Stimulated activated CD8-positive, alpha-beta memory T cell treated with anti-CD3 and anti-CD28 coated beads, Interleukin-7, amount 100 ng/mL, for 1 hour (primary cell): ENCODE measurements at places on chromosomes 2 and 18.

GRCh38 chr18:36757081-36757480 is 71.7 kb downstream of the TPGS2 start:
- no peak for DNase-seq

GRCh38 chr18:1438458-1438910 is 533.8 kb downstream of the ADCYAP1 start:
- DNase-seq: no peak

GRCh38 chr18:10261344-10262276 is 192.8 kb upstream of the APCDD1 start:
- no peak for DNase-seq

- no peak for DNase-seq
Observed at GRCh38 chr2:8534386-8534728, 147.5 kb upstream of the ID2 start.

DNA sequence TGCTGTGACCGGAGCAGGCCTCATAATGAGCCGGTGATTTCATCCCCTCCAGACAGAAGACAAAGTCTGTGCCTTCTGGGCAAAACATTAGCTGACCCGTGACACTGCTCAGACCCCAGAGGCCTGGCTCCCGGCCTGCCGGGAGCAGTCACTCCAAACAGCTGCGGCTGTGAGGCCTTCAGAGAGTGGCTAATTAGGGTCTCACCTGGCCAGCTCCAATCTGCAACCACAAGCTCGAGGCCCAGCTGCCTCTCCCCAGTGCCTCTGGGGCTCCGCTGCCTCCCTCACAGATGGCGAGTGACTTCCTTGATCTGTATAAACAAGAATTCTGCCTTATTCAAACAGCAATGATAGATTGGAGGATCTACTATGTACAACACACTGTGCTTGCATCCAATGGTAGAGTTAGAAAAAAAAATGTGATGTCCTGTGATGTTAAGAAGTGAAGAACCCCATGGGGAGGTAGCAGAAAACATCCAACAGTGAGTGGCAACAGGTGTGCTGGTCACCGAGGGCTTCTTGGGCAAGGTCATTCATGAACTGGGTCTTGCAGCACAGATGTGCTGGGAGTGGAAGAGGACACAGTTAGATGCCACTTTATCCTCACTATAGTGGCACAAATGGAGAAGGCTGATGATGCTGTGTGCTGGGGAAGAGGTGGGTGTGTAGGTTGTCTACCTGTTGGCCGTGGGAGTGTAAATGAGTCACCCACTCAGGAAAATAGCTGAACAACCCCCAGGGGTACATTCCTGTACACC is 98.2 kb upstream of the ASAP2 start:
- no peak for DNase-seq

GRCh38 chr2:173963323-173963816 is 1.8 kb downstream of the SP3 start:
- DNase-seq: peak; percentile 27

DNA sequence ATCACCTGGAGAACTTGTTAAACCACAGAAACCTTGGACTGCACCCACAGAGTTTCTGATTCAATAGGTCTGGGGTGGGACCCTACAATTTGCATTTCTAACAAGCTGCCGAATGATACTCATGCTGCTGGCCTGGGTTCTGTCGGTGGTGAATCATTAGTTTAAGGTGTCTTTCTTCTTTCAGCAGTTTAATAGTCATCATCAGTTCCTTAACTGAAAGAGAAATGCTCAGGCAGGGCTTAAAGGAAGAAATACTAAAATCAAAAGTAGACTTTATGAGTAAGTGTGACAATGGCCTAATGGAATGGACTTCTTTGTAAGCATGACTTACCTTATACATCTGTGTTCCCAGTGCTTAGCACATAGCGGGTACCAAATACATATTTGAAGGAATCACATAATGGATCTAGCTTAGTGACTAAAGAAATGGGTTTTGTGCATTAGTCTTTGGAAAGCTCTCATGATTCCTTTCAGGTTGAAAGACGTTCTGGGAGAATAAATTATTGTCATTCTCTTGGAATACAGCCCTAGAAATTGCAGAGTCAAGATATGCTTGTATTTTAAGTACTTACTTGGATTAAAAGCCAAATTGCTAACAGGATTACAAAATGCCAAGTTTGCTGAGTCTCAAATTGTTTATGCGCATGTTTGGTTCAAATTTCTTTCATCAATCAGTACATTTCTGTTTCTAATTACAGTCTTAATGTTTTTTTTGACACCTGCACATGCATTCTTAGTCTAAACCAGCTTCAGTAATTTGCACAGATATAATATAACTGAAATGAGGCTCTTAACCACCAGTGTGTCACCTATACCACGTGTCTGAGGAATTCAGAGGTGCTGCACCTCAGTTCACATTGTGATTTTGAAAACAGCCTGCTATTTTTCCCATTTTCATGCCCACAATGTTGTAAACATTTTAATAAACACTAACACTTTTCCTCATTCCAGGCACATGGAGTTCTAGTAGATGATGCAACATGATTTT is 220.3 kb upstream of the NRP2 start:
- DNase-seq: no peak

- DNase-seq: no peak
Observed at GRCh38 chr2:176647325-176648165, 378.3 kb downstream of the MTX2 start.

- no peak for DNase-seq
Observed at GRCh38 chr2:237797253-237797652, 1.3 kb upstream of the RBM44 start.

GRCh38 chr2:191410646-191411436 is 165.6 kb downstream of the MYO1B start:
- no peak for DNase-seq

- DNase-seq: no peak
Observed at GRCh38 chr2:60484133-60484645, 69.3 kb downstream of the BCL11A start.

DNA sequence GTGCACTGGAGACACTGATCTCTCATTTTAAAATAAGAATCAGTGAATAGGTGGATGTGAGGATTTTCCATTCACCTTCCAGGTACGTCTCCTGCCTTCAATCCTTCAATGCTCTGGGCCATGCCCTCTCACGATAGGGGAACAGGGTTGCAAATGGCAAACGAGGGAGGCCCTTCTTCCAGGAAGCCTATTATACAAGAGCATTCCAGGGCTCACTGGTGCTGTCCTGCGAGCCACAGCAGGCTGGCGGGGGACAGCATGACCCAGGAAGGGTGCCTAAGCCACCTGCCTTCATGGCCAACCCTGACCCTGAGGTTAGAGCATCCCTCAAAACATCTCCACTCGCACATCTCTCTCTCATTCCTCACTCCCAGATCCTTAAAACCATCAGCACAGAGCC is 20.6 kb upstream of the ID2 start:
- no peak for DNase-seq

GRCh38 chr2:234880551-234881211 is 71.1 kb upstream of the SH3BP4 start:
- DNase-seq: no peak

DNA sequence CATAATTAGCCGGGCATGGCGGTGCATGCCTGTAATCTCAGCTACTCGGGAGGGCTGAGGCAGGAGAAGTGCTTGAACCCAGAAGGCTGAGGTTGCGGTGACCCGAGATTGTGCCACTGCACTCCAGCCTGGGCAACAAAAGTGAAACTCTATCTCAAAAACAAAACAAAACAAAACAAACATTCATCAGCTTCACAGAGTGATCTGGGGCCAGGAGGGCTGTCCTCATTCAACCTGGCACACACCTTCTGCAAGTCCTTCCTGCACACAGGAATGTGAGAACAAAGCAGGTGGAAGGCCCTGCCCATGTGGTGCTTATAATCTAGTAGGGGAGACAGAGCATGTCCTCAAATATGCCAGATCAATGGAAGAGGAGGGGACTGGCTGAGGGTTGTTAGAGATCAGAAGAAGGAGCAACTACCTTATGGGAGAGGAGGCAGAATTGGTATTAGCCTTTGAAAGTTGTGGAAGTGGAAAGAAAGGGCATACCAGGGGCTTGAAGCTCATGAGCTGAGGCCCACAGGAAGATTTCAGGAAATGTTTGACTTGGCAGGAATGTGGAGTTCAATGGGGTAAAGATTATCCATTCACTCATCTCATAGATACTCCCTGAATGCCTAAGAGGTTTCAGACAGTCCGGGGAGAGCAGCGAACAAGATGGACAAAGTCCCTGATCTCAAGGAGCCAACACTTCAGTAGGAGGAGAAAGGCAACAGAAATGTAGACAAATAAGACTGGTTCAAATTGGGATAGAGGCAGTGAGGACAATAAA is 155.3 kb upstream of the SIX3 start:
- DNase-seq: no peak

- DNase-seq: no peak
Observed at GRCh38 chr2:25955869-25956535, 26.3 kb downstream of the KIF3C start.

- no peak for DNase-seq
Observed at GRCh38 chr2:36128359-36128758, 227.2 kb upstream of the CRIM1 start.

GRCh38 chr2:61959381-61960293 is 54.2 kb downstream of the COMMD1 start:
- no peak for DNase-seq

DNA sequence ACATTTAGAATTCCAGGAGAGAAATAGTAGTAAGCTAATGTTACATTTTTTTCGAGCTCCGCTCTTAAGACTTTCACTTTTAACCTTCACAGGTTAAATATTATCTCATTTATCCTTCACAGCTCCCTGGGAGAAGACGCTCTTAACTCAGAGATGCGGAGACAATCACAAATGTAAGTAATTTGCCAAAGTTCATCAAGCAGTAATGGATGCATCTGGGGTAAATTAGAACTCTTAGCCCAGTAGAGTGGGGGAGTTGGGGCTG is 168.5 kb downstream of the SPP2 start:
- DNase-seq: no peak

- DNase-seq: no peak
Observed at GRCh38 chr2:213266421-213266820, 17.8 kb upstream of the SPAG16 start.

GRCh38 chr2:15796167-15796942 is 144.0 kb upstream of the MYCN start:
- DNase-seq: no peak

DNA sequence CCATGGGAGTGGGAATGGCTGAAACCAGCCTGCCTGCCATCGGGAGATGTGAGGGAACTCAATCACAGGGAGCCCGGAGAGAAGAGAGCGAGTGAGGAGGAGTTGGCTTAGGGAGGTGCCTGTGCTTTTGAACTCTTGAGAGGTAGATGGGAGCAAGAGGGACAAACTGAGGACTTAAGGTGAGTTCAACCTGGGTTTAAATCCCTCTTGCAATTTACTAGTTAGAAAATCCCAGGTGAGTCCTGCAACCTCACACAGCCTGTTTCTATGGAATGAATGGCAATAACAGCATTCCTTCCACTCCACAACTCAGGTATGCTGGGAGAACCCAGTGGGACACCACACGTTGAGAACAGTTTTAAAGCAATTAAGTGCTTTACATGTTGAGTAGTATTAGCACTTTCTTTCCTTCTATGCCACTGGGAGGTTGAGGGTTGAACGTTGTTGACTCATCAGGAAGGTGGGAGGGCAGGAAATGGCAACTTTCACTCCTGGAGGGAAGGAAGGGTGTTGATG is 57.3 kb downstream of the VIT start:
- no peak for DNase-seq

DNA sequence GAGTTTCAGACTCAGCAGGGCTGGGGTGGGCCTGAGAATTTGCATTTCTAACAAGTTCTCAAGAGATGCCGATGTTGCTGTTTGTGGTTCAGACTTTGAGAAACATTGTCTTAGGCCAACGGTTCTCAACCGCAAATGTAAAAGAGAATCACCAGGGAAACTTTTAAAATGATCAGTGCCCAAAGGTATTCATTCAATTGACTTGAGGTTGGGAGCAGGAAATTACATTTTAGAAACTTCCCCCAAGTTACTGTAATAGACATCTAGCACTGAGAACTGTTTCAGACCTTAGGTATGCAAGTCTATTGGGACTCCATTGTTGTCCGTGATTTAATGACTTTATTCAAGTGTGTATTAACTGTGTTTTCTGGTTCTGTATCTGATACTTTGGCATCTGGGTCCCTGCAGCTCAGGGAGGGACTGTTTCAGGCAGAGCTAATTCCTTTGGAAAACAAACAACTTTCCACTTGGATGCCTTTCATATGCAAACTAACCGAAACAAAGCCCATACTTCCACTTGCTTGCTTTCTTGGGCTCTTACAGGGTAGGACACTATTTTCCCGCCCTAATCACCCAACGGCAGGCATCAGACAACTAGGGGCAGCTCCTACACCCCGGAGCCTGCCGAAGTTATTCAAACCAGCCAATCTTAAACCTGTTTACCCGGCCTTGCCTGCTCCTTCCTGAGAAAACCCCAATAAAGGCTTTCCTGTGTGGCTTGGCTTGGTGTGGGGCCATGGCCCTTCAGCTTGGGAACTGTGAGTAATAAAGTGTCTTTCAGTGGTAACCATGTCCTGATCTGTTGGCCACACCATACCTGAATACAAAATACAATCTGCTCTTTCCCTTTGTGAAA is 97.6 kb downstream of the POLE4 start:
- DNase-seq: no peak

- no peak for DNase-seq
Observed at GRCh38 chr2:27878825-27879224, 11.4 kb downstream of the RBKS start.

- no peak for DNase-seq
Observed at GRCh38 chr2:102848366-102848839, 86.6 kb downstream of the TMEM182 start.

GRCh38 chr2:78766459-78766858 is 259.0 kb upstream of the REG3G start:
- DNase-seq: no peak

- DNase-seq: no peak
Observed at GRCh38 chr2:235162837-235163197, 211.0 kb downstream of the SH3BP4 start.

GRCh38 chr2:168910330-168910729 is 9.2 kb downstream of the G6PC2 start:
- no peak for DNase-seq

DNA sequence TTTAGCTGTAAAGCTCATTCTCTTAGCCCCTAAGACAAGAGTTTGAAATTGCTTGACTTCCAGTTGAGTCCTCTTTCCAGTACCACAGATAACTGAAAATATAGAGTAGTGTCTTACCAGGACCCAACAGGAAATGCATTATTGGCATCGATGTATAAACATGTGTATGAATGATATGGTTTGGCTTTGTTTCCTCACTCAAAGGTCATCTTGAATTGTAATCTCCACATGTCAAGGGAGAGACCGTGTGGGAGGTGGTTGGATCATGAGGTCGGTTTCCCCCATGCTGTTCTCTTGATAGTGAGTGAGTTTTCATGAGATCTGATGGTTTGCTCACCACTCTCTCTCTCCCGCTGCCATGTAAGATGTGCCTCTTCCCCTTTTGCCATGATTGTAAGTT is 745.0 kb downstream of the TMEM182 start:
- DNase-seq: no peak
